Activated naive CD8-positive, alpha-beta T cell treated with anti-CD3 and anti-CD28 coated beads, Interleukin-2, amount 50 U/mL, for 16 hours (primary cell): ENCODE measurements at places on chromosomes 12 and 14.

DNA sequence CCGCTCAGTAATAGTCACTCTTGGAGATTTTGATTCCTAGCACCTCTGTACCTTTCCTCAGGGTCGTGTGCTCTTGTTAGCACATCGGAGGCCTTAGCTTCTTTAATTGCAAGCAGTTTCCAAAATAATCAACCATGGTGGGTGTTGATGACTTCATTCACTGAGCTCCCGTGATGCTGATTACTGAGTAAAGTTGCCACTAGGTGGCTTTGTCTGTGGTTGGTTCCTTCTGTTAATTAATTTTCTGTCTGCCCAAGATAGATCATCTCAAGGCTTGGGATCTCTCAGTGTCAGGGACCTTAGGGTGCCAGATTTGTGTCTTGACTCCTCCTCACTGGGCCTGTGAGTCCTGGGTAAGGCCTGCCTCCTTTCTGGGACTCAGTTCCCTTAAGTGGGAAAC, 54.3 kb downstream of the PTPN11 start:
- no peak for DNase-seq

DNA sequence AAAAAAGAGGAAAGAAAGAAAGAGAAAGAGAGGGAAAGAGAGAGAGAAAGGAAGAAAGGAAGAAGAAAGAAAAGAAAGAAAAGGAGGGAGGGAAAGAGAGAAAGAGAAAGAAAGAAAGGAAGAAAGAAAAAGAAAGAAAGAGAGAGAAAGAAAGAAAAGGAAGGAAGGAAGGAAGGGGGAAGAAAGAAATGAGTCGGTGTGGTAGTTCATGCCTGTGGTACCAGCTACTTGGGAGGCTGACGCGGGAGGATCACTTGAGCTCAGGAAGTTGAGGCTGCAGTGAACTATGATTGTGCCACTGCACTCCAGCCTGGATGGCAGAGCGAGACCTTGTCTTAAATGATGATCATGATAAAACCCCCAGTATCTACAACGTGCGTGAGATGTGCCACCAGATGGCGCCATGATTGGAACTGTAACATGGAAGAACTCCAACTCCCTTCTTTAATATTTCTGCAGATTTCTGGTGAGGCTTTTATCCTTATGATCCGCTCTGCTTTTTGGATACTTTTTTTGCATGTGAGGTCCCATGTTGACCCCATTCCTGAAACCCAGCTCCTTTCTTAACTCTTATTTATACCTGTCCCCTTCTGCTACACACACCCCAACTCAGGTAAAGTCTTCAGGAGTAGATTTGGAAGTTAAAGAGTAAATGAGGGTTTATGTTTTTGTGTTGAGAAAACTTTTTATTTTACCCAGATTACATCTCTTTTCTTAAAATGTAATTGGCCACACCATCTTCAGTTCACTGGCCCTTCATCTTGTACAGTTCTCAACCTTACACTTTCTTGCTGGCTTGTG, 25.6 kb downstream of the RNASE10 start:
- DNase-seq, result peak; percentile 30

DNA sequence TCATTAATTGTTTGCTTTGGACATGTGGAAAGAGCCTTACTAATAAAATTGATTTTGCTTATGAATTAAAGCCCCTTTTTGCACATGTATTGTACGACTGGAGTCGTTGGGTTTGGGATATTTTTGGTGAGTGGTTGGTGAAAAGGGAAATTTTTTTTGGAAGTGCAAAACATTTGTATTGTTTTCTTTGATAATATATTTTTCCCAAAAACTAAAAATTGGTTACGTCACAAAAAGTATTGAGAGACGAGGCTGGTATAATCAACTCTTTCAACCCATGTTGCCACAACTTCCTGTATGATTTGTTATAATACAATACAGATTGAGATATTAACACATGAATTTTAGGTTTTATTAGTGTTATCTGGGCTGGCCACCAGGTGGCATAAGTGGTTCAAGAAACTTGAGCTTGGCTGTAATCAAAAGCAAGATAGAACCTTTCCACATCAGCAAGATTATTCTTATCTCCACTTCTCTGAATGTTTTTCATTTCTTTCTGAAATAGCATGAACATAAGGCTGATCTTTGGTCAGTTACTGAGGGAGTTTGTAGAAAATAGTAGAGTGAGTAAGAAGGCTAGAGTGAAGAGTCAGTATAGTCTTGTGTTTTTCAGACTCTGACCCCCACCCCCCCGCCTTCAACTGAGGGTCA, 8.7 kb downstream of the NGDN start:
- DNase-seq, result peak; percentile 29

- no peak for DNase-seq
These were observed 20.4 kb upstream of the ATP5MC2 start for GRCh38 chr12:53696285-53696654.

GRCh38 chr14:53519137-53519536, 366.0 kb upstream of the DDHD1 start:
- DNase-seq, result no peak

DNA sequence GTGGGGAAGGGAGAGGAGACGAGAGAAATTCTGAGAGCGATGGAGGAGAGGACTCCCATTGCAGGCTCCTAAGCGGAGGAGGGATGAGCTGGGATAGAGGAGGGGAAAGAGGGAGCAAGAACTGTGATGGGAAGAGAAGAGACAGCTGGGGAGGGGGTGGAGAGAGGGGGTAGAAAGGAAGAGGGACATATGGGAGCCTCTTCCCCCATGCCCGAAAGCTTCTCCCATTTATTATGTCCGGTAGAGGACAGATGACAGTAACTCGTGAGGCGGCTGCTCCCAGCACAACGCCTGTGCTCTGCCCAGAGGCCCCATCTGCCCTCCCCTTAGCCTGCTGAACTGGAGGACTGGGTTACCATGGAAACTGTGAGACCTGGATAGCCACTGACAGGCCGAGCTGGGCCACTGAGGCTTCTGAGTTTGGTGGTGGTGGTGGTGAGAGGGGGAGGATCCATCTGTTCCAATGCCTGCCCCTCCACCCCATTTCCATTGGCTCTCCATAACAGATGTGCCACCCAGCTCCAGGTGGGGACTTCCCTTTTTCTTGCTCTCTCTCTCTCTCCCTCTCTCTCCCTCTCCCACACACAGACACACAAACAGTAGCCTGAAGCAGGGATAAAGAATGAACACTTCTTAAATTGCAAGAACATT, 8.3 kb downstream of the CPNE6 start:
- no peak for DNase-seq

DNA sequence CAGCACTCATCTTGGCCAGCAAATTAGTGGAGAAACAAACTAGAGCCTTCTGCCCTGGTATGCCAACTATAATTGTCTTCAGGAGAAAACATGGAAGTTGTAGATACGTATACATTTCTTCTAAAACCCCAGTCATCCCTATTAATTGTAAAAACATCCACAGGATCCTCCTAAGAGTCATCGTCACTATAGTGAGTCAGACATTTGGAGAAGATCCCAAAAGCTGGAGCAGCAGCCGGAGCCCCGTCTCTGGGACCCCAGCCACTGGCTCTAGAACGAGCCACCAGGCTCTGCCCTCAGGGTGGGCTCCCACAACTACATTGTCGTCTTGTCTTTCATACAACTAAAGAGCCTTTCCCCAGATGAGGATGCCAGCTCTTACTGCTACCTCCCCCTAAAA, 15.5 kb downstream of the PRKAB1 start:
- no peak for DNase-seq

DNA sequence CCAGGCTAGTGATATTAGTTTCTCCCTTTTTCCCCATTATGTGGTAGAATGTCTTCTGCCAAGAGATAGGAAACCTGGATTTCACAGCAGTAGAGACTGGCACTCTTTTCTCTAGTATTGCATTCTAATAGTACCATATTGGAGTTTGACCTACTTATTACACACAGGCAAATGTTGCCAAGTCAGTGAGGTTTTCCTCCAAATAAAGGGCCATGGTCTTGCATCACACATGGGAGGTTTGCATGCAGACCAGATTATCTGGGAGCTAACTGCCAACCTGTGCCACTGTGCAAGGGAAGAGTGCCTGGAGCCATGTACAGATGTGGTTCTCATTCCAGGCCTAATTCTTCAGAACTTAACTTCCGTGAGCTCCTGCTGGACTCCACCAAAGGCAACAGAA, 113.3 kb downstream of the ANO6 start:
- no peak for DNase-seq

DNA sequence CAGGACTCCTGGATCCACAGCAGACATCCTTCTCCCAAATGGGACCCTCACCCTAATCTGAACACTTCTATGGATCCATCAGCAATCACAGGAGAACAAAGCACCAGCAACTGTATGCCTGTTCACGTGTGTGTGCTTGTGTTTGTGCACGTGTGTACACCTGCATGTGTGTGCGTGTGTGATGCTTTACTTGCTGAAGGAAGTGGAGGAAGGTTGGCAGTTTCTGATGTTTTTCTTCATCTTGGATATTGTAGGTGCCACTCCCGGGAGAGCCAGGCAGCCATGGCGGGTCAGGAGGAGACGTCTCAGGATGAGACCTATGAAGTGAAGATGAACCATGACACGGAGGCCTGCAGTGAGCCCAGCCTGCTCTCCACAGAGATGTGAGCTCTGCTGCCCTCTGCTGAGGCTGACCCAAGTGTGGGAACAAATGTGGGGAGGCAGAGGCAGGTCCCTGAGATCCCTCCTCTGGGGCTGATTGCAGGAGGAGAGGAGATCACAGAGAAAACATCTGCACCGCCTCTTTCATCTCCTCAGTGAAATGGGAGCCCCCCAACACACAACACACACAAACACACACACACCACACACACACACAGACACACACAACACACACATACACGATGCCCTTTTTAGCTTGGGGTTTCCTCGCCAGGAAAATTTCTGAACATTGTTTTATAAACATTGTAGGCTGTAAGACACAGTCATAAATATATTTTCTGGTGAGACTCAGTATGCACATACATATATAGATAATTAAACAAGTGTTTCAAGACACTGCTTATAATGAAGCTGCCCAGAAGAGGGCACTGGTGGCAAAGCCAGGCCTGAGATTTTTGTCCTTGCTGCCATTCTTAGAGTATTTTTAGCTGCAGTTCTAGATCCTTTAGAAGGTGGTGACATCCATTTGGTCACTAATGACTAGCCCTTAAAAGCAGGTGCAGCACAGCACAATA, 112.2 kb upstream of the FKBP4 start:
- DNase-seq, result no peak

DNA sequence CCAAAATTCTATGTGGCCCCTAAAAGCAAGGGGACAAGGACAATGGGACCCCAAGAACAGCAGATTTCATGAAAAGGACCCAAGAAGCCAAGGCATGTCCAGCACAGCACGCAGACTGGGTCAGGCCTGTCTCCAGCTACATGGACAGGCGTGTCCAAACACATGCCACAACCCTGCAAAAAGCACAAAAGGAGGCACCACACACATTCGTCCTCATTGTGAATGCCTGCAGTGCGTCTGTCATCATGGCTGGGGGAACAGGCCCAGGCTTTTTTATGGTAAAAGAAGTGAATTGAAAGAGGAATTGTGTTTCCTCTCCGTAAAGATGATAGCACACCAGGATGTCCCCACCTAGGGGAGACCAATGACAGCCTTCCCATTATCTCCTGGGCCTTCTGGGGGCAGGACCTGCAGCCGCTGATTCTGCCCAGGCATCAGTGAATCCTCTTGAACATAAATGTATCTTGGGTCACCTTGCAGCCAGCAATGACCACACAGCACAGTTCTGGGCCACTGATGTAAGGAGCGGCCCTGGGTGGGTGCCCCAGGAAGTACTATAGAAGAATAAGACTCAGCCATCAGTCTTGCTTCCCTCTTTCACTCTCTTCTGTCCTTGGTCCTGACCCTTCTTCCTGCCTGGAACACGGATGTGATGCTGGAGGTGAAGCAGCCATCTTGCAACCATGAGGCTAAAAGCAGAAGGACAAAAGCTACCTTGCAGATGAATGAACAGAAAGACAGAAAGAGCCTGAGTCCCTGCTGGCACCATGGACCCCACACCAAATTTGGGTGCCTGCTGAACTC, 29.8 kb upstream of the C14orf180 start:
- no peak for DNase-seq
